ENCODE measurements at places on chromosomes 7 and 10.

DNA sequence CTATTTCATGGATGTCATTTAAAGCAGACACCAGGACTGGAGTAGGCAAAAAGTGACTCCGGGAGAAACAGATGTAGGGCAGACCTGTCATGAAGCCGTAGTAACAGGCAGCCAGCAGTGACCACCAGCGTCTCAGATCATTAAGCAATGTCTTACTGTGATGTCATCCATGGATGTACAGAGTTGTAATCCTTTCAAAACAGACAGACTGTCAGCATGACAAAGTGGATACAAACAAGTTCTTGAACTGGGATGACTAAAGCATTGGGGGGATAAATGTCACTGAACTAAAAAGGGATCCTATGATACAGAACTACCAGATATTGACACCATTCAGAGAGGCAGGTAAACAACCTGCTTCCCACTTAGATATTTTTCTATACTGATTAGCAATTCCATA lies 675.5 kb downstream of the PARD3 start:
- no peak for DNase-seq

DNA sequence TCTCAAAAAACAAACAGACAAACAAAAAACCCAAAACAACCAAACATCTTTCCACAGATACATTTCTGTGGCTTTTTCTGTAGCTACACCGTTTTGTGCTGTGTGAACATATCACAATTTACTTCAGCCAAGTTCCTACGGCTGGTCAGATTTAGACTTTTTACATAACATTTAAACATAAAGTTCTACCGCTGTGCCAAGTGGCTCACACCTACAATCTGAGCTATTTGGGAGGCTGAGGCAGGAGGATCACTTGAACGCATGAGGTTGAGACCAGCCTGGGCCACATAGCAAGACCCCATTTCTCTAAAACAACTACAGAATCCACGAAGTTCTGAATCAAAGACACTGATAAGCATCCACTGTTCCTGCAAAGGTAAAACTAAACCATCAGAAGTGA lies 30.3 kb downstream of the DAGLB start:
- no peak for DNase-seq

DNA sequence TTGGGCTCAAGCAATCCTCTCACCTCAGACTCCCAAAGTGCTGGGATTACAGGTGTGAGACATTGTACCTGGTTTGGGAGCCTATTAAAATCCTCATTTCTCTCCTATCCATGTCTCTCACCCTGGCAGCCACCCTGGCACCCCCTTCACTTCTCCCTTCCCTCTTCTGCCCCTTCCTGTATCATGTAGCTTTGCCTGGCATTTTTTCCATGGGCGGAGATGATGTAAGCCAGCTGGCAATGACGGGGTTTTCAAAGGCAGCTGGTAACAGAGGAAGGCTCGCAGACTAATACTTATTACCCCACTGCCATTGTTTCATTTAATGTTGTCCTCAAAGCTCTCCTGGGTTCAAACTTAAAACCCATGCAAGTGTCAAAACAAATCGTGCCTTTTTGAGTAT lies 61.9 kb downstream of the RGS10 start:
- DNase-seq, result no peak

- no peak for DNase-seq
These were observed 24.0 kb upstream of the AMZ1 start for GRCh38 chr7:2663960-2664359.

GRCh38 chr10:27383595-27384542 lies 120.2 kb upstream of the RAB18 start:
- no peak for DNase-seq

DNA sequence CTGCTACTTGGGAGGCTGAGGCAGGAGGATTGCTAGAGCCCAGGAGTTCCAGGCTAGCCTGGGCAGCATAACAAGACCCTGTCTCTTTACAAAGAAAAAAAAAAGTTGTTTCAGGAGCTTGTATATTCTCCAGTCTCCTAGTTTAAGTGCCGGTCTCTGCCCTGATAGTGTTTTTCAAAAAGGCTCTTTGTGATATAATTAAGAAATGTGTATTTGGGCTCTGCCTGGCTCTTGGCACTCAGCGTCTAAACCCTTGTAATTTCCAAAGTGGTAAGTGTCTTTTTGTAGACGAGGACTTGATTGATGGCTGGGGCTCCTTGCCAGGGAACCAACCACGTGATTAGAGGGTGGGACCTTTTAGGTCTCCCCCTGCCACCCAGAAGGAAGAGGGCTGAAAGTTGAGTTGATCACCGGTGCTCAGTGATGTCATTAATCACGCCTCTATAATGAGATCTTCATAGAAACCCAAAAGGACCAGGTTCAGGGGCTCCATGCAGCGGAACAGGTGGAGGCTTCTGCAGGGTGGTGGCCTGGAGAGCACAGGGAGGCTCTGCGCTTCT lies 4.4 kb downstream of the EIF3B start:
- DNase-seq, result no peak

- no peak for DNase-seq
These were observed 702 bp downstream of the TMEM130 start for GRCh38 chr7:98869027-98869596.

Data from GM12865 (cell line).